ENCODE measurements at places on chromosomes 3 and 15. TPM values are rescaled to one million over a fixed set of nuclear protein-coding genes. Genes with fewer than 3 reads are reported as not detected.

Gene LIPH
- 0.37 TPM for total RNA-seq

Gene XCR1
- not detected for total RNA-seq

Gene ALDH1A2
- 0.72 TPM for total RNA-seq

Gene COL8A1
- 0.26 TPM for total RNA-seq

Gene TAGLN3
- 6.4 TPM for total RNA-seq

Gene MAGI1
- 65.7 TPM for total RNA-seq

Gene GNAI2
- total RNA-seq, result 218 TPM

Gene ZNF385D
- 1.5 TPM for total RNA-seq

Gene CIDEC
- not detected for total RNA-seq

Gene SCAANT1
- total RNA-seq, result not detected

Gene MAN2A2
- total RNA-seq, result 27.4 TPM

Gene TMIE
- 0.66 TPM for total RNA-seq

Gene ZCWPW2
- total RNA-seq, result 0.31 TPM

Gene ABHD17C
- total RNA-seq, result 25.1 TPM

Gene GPR176
- total RNA-seq, result 132 TPM

Gene CLDN18
- not detected for total RNA-seq

Gene FBXW12
- 0.59 TPM for total RNA-seq

Gene EPHA6
- total RNA-seq, result 0.48 TPM

Gene TLR9
- not detected for total RNA-seq

Gene INSYN1
- 2.5 TPM for total RNA-seq

Gene RHCG
- 0.31 TPM for total RNA-seq

Gene IP6K2
- total RNA-seq, result 94.7 TPM

Gene C2CD4B
- 0.22 TPM for total RNA-seq

Gene TRIM71
- total RNA-seq, result 364 TPM

Gene HDAC11
- 6.6 TPM for total RNA-seq

Gene EAF1
- 37.9 TPM for total RNA-seq

Gene SLC7A14
- 0.42 TPM for total RNA-seq

Data from H9 (cell line).